ENCODE measurements at places on chromosomes 6 and 20. TPM values are rescaled to one million over a fixed set of nuclear protein-coding genes. Genes with fewer than 3 reads are reported as not detected.

Gene BPIFB4
- total RNA-seq, result not detected

Gene RNF39
- not detected for total RNA-seq

Gene TDRD6
- not detected for total RNA-seq

Gene SLC35F1
- 0.05 TPM for total RNA-seq

Gene VSX1
- total RNA-seq, result not detected

Gene TUBB2B
- 49.5 TPM for total RNA-seq

Gene KIF13A
- total RNA-seq, result 31.5 TPM

Gene MUCL3
- total RNA-seq, result not detected

Gene RIPOR2
- total RNA-seq, result 4.5 TPM

Gene TRIM38
- 7.0 TPM for total RNA-seq

Measured in SJSA1 (cell line).